ENCODE measurements at places on chromosomes 16 and 17.

GRCh38 chr16:83271123-83271522 is 536.7 kb upstream of the HSBP1 start:
- DNase-seq, result no peak

DNA sequence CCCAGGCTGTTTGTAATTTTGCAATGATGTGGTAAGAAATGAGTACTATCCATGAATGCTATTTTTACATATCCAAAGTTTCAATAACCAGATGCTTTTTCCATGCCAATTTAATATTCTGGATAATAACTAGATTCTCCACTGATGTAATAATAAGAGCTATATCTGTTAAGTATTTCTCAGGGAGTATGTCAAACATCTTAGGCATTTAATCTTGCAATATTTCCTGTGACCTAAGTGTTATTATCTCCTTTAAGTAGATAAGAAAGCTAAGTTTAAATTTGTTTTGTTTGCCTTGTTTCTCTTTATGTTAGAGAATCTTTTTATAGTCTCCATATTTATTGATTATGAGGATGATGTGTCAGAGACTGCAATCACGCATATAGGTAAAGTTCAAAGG is 32.3 kb upstream of the HS3ST3A1 start:
- DNase-seq, result peak; percentile 23

DNA sequence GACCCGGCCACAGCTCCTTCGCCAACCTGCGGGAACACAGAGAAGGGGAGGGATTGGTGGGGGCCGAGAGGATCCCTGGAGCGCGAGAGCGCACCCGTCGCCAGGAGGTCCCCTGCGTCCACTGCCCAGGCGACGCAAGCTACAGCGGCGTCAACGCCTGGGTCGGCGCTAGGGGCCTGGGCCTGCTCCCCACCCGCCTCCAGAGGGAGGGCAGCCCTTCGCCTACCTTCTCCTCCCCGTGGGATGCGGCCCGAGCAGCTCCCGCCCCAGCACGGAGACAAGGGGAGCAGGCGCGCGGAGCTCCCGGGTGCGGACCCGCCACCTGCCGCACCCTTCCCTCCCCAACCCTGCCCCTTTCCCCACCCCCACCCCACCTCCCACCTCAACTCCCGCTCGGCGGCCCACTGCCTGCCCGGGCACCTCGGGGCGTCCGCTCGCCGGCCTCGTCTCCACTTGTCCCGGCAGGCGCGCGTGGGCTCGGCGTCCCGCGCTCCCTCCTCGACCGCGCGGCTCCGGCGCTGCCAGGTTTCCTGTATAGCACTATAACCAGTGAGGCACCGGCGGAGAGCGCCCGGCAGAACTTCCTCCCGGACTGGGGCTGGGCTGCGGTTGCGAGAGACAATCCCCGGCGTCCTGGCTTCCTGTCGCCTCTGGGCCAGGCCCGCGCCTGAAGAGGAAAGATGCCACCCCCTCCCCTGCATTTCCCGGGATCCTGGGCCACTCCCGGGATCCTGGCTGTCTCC is 119.1 kb upstream of the SMURF2 start:
- peak; percentile 24 for DNase-seq

GRCh38 chr17:49866019-49866380 is 18.1 kb upstream of the TAC4 start:
- no peak for DNase-seq

DNA sequence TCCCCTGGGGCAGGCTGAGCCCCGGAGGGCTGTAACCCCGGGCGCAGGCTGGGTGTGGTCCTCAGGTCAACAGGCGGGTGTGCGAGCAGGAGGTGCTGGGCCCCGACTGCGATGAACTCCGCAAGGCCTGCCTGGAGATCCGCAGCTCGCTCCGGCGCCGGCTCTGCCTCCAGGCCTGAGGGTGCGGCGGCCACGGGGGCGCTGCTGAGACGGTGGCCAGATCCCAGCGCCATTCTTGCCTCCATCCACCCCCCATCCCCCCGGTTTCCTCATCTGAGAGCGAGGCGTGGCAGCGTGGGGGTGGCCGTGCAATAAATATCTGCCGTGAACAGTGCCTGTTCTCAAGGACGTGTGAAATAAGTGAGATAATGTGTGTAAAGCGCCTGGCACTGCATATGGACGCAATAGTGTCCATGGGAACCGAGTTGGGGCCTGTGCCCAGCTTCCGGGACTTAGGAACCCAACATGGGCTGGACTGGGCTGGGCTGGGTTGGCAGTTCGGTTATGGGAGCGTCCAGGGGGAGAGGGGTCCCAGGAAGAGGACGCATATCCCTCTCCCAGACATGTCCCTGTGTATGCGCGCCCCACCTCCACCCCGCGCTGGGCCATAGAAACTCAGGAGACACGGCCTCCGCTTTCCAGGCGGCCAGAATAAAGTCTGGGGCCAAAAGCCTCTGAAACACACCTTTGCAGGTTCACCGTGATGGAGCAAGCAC is 15.0 kb downstream of the ZNF213 start:
- DNase-seq, result peak; percentile 73

- no peak for DNase-seq
These were observed 31.1 kb upstream of the SLC47A1 start for GRCh38 chr17:19502517-19502916.

DNA sequence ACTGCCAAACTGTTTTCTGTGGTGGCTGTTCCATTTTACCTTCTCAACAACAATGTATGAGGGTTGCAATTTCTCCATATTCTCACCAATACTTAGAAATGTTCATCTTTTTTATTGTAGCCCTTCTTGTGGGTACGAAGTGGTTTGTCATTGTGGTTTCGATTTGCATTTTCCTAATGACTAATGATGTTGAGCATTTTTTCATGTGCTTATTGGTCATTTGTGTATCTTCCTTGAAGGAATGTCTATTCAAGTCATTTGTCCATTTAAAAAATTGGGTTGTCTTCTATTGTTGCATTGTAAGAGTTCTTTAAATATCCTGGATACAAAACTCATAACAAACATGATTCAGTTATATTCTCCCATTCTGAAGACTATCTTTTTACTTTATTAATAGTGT is 47.5 kb upstream of the CCL2 start:
- peak; percentile 69 for DNase-seq

DNA sequence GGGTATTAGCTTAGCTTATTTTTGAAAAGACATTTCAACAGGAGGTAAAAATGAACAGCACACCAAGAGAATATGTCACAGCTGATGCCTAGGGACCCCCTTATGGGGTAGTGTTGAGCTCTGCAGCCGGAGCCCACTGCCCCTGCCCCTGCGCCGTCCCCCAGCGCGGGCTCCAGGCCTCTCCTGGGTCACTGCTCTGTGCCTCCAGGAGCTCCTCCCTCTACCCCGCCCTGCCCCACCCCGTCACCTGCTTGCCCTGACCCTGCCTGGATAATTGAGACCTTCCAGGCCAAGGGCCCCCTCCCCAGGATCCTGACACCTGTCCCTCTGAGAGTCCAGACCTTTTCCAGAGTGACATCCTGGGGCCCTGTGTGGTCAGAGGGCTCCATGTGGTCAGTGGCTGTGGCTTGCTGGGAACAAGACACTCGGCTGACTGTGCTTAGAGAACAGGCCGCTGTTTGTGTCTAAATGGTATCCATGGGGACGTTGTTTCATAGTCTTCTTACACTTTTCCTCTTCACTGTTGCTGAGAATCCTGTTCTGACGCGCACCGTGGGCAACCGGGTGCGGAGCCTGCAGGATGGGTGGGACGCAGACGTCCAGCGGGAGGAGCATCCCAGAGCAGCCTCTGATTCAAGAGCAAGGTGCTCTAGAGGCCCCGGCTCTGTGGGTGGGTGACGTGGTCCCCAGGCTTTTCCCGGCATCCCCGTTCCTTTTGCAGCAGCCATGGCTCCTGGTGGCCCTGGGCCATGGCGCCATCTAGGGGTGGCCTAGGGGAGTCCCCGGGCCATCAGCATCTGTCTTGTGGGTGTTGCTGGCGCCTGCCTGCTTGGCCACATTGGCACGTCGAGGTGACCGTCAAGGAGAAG is 20.0 kb upstream of the WFIKKN1 start:
- peak; percentile 31 for DNase-seq

GRCh38 chr17:41777574-41778188 is 8.8 kb downstream of the JUP start:
- peak; percentile 95 for DNase-seq

GRCh38 chr17:27458524-27458908 is 2.3 kb downstream of the KSR1 start:
- no peak for DNase-seq

GRCh38 chr16:57299719-57300386 is 15.4 kb upstream of the PLLP start:
- peak; percentile 97 for DNase-seq

DNA sequence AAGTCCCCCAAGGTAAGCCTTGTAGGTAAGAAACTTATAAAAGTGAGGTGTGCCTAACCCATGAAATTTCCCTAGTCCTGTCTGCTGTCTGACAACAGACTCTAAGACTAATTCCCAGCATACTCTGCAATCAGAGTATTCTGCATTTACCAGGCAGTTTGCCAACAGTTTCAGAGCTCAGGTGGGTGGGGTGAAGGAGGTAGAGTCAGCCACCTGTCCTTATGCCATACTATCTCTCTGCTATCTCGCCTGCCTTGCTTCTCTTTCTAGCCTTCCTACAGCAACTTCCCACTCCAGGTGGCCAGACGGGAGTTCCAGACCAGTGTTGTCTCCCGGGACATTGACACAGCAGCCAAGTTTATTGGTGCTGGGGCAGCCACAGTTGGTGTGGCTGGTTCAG is 2.3 kb downstream of the ATP5MC1 start:
- no peak for DNase-seq

- no peak for DNase-seq
These were observed 2.8 kb downstream of the BFAR start for GRCh38 chr16:14635395-14636165.

DNA sequence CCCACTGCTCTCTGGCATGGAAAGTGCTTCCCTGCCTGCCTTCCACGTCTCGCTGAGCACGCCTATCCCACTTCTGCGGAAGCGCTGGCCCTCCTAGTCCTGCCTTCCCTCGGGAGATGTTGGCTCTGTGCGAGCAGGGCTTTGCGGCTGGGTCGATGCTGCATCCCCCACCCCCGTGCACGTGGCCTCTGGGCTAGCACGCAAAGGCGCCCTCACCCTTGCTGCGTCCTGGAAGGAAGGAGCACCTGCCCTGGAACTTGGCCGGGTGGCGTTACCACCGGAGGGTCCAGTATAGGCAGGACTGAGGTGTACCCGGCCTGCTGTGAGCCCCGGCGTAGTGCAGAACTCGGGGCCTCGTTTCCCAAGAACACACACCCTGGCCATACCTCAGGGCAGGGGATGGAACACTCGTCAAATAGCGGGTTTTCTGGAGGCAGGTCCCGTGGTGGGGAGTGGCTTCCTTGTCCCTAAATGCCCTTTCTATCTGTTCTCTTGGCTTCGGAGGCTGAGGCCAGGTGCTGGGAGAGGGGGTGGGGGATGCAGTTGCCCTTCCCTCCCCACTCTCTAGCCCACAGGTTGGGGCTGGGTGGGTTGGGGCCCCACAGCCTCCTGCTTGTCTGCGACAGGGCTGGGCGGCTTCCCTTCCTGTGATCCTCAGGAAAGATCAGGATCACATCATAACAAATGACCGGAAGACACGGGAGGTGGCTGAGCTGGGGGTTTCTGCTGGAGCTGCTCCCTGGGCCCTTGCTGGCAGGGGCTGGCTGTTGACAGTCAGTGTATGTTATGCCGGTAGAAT is 17.4 kb downstream of the BAIAP2 start:
- DNase-seq, result no peak

DNA sequence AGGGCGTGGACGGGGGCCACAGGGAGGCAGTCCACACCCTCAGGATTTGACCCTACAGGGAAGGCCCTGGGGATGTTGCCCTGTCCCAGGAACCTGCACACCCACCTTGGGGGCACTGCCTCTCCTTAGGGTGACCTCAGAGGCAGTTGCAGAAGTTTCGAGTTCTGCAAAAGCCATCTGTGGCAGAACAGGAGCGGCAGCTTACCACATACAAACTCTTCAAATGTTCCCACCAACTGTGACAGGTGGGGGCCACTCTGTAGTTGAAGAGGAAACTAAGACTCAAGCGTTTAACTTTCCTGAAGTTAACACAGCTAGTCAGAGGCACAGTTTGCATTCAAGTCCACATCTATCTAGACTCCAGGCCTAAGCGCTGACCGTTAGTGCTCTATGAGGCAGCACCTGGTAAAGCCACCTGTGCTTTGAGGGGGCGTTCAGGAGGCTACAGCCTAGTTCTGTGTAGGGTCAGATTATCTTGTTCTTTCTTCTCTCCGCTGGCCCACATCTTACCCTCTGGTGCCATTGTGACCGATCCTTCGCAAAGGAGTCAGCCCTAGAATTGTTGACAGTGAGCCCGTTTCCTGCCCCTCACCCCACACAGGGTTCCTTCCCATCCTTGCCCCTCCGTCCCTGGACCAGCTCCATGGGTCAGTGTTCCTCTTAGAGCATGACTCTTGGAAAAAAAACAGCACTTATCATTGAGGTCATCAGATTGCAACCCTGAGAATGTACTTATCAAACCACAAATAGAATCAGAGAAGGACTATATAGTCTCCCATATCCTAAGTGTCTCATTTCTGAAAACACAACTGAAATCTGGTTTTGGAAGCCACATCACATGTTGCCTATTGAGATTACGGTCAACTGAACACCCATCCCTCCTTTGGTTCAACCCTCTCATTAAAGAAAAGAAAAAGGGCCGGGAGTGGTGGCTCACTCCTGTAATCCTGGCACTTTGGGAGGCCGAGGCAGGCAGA is 45.4 kb downstream of the CDH1 start:
- DNase-seq, result no peak

- DNase-seq, result no peak
These were observed 389.7 kb downstream of the SOX9 start for GRCh38 chr17:72510351-72511016.

- DNase-seq, result no peak
These were observed 34.4 kb downstream of the GDPD1 start for GRCh38 chr17:59254742-59255141.
